ENCODE measurements at places on chromosomes 3 and 15. TPM values are rescaled to one million over a fixed set of nuclear protein-coding genes. Genes with fewer than 3 reads are reported as not detected.

GRCh38 chr15:34709866-34710265 is 44.9 kb downstream of the GJD2 start:
- DNase-seq, result no peak

DNA sequence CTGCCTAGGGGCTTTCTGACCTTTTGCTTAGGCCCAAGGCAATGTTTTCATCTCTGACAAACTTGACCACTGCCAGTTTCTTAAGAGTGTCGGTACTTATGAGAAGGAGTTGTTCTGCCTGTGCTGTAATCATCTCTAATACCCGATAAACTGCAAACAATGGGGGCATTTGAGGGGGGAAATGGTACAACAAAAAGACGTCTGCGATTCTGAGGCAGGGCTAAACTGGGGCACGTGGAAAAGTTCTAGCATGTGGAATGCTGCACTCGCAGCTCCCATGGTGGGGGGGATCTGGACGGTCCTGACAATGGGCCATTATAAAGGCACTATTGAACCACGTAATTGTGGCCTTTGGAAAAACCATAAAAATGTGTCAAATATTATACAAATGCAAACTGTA is 73.1 kb upstream of the SAMMSON start:
- no peak for DNase-seq

GRCh38 chr15:39752246-39752645 is 30.4 kb downstream of the FSIP1 start:
- DNase-seq, result no peak

DNA sequence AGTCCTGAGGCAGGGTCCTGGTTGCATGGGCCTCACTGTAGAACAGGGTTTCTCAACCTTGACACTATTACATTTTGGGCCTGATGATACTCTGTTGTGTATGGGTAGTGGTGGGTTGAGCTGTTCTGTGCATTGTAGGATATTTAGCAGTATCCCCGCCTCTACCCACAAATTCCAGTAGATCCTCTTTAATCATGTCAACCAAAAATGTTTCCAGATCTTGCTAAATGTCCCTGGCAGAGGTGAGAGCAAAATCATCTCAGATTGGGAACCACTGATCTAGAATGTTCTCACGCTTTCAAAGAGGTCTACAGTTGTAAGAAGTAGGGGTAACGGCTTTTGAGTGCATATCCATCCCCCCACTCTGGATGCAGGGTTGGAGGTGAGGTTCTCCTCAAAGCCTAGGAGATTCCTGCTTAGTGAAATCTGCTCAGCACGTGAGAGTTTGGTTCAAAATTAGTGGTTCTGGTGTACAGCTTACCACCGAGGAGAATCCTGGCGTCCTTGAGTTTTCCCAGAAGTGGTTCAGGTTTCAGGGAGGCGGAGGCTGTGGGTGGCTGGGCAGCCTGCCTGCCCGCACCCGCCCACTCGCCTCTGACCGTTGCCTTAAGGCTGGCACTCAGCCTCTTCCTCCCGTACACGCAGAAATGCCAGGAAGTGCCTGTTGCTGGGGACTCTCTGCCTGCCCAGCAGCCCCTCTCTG is 5.3 kb downstream of the ACVR2B start:
- no peak for DNase-seq

DNA sequence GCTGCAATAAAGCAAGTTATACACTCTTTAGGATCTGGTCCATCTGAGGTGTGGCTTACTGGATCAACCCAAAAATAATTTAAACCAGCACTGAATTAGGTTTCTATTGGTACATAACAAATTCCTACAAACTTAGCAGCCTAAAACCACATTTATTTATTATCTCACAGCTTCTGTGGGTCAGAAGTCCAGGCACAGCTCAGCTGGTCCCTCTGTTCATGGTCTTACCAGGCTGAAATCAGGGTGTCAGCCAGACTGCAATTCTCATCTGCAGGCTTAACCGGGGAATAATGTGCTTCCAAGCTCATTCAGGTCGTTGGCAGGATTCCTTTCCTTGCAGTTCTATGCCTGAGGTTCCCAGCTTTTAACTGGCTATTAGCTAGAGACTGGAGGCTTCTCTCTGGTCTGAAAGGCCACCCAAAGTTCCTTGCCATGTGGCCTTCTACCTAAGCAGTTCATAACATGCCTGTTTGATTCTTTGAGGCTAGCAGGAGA is 477.4 kb upstream of the WNT5A start:
- DNase-seq, result no peak

- DNase-seq, result no peak
Observed at GRCh38 chr3:69690-70089, 126.9 kb upstream of the CHL1 start.

DNA sequence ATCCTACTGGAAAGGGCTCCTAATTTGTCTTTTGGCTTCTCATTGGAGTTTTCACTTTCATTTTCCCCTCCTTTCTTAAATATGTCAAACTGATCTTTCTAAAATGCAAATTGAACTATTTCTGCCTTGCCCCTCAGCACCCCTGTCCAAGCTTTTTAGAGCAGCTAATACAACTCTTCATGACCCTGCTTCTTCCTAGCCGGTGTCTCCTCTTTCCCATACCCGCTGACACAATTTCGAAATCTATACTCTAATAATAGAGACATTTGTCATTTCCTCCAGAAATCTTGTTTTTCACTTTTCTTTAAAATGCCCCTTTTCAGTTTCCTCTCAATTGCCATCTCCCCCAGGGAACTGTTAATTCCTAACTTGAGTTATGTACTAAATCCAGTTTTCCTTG is 2.9 kb upstream of the EPHA3 start:
- DNase-seq, result no peak

- no peak for DNase-seq
Observed at GRCh38 chr15:56913241-56913640, 5.2 kb upstream of the TCF12 start.

GRCh38 chr15:50055750-50056157 is 63.3 kb downstream of the ATP8B4 start:
- DNase-seq, result no peak

The CHL1 gene
- total RNA-seq, result not detected

- DNase-seq, result no peak
Observed at GRCh38 chr15:72242775-72243370, 11.9 kb upstream of the PKM start.

DNA sequence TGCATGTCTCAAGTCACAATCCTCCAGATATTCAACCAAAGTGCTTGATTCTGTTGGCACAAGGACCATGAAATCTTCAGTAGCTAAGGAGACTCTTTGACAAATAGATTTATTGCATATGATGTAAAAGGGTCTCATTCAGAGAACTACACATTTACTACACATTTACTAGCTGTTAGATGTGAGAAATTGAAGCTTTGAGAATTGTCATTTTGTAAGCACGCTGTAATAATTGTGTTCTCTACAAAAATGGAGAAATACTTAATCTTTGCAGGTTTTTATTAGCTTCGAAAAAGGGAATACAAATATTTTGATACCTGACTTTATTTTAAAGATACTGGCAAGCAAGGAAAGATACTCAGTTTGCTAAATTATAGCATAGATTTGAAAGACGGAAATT is 70.2 kb upstream of the CHD2 start:
- DNase-seq, result no peak

DNA sequence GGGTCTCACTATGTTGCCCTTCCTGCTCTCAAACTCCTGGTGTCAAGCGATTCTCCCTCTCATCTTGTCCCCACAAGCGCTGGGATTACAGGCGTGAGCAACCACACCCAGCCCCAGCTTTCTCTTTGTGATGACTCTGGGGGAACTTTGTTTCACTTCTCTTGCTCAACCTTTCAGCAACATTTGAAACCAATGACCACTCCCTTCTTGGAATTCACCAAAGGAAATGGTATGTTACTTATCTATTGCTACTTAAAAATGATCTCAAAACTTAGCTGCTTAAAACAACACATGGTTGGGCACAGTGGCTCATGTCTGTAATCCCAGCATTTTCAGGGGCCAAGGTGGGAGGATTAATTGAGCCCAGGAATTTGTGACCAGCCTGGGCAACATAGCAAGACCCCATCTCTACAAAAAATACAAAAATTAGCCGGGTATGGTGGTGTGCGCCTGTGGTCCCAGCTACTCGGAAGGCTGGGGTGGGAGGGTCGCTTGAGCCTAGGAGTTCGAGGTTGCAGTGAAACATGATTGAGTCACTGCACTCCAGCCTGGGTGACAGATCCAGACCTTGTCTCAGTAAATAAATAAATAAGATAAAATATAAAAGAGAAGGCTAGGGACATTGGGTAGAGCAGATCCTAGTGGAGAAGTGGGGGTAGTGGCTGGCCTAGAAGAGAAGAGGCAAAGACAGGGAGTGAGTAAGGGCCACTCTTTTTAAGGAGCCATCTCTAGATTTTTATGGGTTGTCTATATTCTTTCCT is 10.3 kb upstream of the COPG1 start:
- DNase-seq, result no peak

The ARPP21 gene
- not detected for total RNA-seq

DNA sequence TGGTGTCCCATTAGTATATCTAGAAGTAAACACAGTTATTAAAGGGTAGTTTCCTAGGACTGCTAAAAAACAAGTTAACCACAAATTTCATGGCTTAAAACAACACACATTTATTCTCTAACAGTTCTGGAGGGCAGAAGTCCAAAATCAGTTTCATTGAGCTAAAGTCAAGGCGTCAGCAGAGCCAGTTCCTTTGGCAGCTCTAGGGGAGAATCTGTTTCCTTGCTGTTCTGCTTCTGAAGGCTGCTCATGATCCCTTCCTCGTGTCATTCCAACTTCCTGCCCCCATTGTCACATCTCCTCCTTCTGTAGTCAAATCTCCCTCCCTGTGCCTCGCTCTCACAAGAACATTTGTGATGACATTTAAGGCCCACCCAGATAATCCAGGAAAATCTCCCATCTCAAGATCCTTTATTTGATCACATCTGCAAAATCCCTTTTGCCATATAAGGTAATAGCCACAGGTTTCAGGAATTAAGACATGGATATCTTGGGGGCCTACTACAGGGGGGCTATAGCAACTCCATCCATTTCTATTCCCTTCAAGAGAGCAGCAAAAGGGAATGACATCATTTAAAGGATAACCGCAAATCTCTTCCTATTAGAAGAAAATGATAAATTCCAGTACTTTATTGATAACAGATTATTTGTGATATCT is 50.1 kb downstream of the GPR176 start:
- no peak for DNase-seq

DNA sequence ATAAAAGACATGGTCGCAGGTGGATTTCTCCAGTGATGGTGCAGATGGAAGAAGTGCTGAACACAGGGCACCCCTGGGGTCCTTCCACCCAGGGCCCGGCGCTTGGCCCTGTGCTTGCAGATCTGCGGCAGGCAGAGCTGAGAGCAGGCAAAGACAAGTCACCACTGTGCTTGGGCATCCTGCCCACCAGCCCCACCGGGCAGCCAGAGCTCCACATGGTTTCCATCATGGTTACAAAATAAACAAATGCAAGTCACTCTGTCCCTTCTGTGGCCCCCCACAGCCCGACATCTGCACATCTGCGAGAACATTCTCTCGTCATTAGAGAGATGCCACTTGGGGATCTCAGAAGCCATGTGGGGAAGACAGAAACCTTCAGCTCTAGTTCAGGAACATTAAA is 37.6 kb upstream of the SFMBT1 start:
- DNase-seq, result no peak

GRCh38 chr3:193826159-193826795 is 233.3 kb downstream of the OPA1 start:
- DNase-seq, result no peak

The MYNN gene
- 13.5 TPM for total RNA-seq

The PLAAT1 gene
- total RNA-seq, result not detected

GRCh38 chr3:109387201-109387600 is 49.9 kb upstream of the DPPA4 start:
- DNase-seq, result no peak

Data from HCT116 (cell line).